ENCODE measurements at places on chromosomes 11 and 22. TPM values are rescaled to one million over a fixed set of nuclear protein-coding genes. Genes with fewer than 3 reads are reported as not detected.

Gene TAGLN
- 5,577 TPM for total RNA-seq

Gene DSCAML1
- not detected for total RNA-seq

Gene IL17REL
- total RNA-seq = not detected

DNA sequence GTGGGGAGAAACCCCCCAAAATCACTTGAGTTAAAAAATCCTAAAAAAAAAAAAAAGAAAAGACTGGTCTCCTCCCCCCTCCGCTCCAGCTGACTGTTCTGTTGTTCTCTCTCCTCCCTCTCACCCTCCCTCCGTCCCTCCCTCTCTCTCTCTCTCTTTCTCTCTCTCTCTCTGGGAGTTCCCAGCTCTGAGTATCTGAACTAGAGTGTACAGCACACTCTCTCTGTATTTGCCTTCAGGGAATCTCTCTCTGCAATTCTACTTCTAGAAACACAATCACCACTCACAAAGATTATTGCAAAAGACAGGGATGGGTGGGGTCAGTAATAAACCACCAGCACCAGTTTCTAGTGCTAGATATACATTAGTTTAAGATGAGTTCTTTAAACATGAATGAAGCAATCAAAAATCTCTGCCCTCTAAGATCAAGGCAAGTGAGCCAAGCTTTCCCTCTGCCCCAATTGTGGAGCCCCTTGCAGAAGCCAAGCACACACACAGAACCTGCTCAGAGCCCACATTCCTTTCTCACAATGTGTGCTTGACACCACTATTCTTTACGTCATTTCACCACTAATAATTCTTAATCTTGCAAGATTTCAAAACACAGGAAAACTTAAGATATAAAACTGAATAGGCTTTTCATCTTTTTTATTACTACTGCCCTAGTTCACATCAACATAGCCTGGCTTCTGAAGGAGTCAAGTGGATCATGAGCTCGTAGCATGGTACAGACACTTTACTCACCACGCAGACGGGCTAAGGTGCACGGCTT is 133.5 kb downstream of the RBFOX2 start:
- DNase-seq = peak; percentile 92

DNA sequence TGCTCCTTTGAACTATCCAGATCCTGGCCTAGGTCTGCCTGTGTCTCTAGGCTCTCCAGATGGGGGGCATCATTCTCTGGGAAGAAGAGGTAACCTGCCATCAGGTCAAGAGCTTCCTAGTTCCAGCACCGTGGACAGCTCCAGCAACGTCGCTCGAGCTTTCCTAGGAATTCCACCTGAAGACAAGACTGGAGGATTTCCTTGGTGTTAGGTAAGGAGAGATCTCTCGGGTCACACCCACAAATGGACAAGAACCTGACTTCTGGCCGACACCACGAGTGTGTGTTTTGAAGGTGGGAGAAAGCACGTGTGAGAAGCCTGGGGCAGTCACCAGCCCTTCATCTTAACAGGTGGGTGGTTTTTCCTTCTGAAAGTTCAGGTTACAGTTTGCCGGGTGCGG is 1.2 kb downstream of the PRG3 start:
- DNase-seq = peak; percentile 23

- DNase-seq = no peak
Measured at GRCh38 chr11:24808173-24808572, 311.3 kb downstream of the LUZP2 start.

DNA sequence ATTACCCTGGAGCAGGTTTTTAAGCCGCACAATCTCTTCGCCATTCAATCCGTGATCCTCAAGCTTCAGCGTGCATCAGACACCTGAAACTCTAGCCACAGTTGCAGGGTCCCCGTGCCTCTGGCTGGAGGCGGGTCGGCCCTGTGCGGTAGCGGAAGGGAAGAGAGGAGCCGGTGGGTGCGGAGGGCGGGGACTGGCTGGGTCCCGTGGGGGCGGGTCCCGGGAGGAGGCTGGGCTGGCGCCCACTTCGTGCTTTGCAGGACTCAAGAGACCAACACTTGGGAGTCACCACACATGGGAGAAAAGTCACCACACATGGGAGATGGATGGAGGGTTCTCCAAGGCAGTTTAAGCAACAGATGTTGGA is 772 bp downstream of the C22orf15 start:
- no peak for DNase-seq

DNA sequence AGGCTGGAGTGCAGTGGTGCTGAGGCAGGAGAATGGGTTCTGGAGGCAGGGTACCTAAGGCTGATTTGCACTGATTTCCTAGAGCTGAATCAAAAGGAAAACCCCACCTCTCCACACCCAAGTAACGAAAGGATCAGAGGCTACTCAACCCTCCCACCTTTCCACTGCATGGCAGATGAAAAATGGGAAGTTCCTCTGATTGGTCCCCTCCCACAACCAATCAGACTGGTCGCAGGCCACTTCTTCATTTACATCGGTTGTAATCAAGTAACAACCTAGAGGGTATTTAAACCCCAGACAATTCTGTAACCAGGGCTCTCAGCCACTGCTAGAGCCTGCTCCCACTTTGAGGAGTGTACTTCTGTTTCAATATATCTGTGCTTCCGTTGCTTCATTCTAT is 18.6 kb upstream of the PARVB start:
- DNase-seq = no peak

DNA sequence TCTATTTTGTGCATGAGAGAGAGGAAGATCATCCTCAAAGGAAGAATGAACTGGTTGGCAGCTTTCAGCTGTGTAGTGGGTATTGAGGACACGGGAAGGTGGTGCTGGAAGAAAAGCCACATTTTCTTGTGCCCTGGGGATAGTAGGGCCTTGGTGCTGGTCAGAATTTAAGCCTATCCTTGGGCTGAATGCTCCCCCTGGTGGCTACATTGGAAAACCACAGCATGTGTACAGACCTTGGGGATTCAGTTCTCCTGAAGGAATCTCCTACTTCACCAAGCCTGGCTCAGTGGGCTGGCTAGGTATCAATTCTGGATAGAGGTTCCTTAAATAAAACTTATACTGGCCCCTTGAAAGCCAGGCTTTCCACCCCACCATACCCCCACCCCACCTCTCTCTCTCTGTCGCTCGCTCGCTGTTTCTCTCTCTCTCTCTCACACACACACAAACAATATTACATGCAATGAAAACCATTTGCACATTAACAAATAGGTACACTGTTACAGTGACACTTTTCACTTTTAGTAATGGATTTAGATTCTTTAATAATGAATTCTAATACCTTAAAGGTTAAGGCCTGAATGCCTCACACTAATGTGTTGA is 2.8 kb upstream of the OR51M1 start:
- DNase-seq = peak; percentile 71

DNA sequence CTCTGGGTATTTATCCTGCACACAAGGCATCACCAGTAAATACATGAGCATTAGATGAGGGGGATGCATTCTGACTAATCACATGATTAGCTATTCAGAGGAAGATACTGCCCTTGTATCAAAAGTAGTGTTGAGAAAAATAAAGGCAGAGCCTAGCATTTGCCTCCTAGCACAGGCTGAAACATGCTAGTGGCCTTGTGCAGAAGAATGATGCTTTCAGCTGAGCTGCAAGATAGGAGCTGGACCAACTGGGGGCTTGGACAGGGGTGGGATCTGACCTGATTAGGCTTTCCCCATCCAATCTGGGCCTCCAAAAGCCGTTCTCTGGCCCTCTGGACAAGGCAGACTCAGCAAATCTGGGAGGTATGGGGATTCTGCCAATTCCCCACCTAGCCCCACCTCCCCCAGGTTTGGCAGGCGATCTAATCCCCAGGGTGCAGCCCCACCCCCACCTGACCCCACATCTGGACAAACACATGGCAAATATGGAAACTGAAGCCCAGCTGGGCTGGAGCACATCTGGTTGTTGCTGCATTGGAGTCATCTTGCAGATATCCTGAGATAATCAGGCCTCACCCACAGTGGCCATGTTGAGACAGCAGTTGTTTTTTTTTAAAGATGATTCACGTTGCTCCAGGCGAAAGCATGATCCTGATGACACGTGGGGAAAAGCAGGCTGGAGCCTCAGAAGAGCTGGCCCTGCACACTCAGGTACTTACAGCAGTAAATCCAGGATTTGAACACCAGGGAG is 4.4 kb upstream of the MISFA start:
- DNase-seq = no peak
